Psoas muscle (tissue), 8 donors: ENCODE measurements at places on chromosomes 5 and 9. TPM values are rescaled to one million over a fixed set of nuclear protein-coding genes. Genes with fewer than 3 reads are reported as not detected.

DNA sequence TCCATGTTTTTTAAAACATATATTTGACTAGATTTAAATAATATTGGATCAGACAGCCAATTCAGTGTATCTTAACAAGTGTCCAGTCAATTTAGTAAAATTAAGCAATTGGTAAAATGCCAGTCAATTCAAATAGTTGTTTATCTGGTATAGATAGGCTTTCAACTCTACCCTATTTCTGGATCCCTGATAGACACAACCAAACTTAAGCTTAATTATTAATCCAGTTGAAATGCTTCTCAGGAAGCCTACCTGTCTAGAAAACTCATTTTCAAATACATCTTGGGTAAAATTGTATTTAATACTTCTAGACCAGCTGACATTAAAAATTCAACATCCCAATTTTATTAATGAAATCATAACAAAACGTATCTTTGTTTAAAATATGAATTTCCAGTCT is 710.8 kb upstream of the GRAMD2B start:
- DNase-seq: no peak

- DNase-seq: no peak
Measured at GRCh38 chr9:120014796-120015195, 565.2 kb downstream of the CDK5RAP2 start.

GRCh38 chr9:36169166-36169565 is at the start of gene CCIN:
TSS of gene CCIN (plus strand) at chr9:36169388. CDS start at chr9:36169503, 115 bp downstream.
- DNase-seq: no peak

- DNase-seq: no peak
Measured at GRCh38 chr9:6816581-6816980, 58.8 kb downstream of the KDM4C start.

- DNase-seq: no peak
Measured at GRCh38 chr5:148963664-148964063, 99.2 kb downstream of the SH3TC2 start.

DNA sequence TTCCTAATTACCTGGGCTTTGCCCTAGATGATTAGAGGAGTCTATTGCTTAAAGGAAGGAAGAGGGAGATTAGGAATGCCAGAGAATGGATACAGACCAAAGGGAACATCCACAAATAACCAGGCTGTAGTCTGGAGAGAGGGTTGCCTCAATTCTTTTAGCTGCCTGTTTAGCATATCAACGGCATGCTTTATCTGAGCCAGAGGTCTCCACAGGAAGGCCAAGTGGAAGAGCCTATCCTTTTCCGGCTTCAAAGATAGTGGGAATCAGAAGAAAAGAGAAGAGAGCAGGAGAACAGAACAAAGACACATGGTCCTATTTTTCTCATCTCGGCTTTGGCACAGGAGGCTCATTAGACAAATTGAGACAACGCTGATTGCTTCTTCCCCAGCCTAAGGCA is 142.4 kb downstream of the NMUR2 start:
- DNase-seq: no peak

- DNase-seq: peak; percentile 69
Measured at GRCh38 chr9:86700629-86701028, 246.7 kb downstream of the GAS1 start.

DNA sequence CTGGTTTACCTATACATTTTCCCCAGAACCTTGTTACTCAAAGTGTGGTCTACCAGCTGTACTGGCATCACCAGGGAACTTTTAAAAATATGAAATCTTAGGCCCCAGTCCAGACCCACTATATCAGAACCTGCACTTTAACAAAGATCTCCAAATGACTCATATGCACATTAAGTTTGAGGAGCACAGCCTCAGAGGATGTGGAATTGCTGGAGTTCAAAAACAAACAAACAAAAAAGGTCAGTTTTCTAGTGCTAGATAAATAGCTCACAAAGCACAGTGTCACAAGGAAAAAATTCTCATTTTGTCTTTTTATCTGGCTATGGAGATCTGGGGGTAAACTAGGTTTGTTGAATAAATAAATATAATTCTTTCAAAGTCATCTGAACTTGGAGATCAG is 68.9 kb upstream of the ANKRD55 start:
- DNase-seq: no peak

DNA sequence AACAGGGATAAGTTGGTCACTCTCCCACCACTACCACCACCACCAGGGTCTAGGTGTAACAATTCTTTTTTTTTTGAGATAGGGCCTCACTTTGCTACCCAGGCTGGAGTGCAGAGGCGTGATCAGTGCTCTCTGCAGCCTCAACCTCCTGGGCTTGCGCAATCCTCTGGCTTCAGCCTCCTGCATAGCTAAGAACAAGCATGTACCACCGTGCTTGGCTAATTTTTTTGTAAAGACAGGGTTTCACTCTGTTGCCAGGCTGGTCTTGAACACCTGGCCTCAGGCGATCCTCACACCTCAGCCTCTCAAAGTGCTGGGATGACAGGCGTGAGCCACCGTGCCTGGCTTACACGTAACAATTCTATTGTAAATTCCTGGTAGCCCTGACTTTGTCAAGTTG is 27.5 kb downstream of the CORO2A start:
- DNase-seq: no peak

- no peak for DNase-seq
Measured at GRCh38 chr9:99419070-99419469, 197.0 kb downstream of the SEC61B start.

- DNase-seq: no peak
Measured at GRCh38 chr5:141641634-141642267, 5.0 kb downstream of the RELL2 start.

DNA sequence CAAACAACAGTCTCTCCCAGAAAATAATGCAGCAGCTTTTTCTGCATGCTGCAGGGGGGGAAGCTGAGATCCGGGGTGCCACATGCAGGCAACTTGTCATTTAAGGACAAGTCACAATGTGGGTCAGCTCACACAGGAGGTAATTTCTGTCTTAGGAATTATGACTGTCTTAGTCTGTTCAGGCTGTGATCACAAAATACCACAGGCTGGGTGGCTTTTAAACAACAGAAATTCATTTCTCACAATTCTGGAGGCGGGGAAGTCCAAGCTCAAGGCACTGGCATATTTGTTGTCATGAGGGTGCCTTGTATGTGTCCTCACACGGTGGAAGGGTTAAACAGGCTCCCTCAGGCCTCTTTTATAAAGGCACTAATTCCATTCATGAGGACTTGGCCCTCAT is 127.7 kb downstream of the DIRAS2 start:
- DNase-seq: no peak

DNA sequence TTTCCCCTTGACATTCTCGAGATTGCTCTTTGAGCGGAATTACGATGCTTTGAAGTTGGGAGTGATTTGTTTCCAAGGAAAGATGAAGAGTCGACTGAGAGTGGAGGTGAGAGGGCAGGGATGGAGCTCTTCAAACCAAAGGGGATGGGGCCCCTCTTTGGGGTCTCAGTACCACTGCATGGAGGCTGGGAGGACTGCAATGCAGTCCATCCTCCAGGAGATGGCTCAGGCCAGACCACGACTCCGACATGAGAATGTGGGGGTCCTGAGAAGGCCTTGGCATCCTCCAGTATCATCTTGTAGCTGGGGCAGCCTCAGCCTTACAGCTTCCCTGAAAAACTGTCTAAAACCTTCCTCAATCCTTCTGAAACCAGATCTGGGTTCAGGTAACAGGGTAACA is 51.1 kb upstream of the CDKN2AIPNL start:
- no peak for DNase-seq

DNA sequence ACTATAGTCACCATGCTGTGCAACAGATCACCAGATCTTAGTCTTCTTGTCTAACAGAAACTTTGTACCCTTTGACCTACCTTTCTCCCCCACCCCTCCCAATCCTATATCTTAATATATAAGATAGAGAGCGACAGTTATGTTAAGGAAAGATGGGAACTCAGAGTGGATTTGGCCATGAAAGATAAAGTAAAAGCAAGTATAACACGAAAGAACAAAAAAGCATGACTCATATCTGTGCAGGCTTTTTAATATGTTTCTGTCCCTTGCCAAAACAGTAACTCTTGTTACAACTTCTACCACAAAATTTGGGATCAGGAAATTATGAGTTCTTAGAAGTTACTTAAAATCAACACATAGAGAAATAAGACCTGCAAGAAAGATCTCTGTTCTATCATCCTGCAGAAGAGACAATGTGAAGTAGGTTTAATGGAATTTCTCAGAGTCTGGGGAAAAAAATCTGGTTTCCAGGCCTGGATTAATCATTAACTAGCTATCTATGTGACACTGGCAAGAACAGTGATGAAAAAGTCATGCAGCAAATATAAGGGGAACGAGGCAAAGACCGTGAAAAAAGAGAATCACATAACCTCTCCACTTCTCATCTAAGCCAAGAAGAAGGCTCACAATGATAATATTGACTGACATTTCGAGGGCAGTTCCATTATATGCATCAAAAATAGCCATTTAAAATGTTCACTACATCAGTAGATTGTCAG is 18.6 kb downstream of the BAAT start:
- no peak for DNase-seq

DNA sequence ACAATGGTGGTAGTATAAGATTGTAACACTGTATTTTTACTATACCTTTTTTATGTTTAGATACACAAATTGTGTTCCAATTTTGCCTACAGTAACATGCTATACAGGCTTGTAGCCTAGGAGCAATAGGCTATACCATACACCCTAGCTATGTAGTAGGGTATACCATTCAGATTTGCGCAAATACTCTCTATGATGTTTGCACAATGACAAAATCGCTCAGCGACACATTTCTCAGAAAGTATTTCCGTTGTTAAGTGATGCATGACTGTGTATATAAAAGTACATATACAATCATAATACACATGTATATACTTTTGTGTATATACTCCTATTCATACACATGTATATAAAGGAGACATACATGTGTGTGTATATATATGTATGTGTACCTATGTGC is 34.8 kb downstream of the ENC1 start:
- no peak for DNase-seq

DNA sequence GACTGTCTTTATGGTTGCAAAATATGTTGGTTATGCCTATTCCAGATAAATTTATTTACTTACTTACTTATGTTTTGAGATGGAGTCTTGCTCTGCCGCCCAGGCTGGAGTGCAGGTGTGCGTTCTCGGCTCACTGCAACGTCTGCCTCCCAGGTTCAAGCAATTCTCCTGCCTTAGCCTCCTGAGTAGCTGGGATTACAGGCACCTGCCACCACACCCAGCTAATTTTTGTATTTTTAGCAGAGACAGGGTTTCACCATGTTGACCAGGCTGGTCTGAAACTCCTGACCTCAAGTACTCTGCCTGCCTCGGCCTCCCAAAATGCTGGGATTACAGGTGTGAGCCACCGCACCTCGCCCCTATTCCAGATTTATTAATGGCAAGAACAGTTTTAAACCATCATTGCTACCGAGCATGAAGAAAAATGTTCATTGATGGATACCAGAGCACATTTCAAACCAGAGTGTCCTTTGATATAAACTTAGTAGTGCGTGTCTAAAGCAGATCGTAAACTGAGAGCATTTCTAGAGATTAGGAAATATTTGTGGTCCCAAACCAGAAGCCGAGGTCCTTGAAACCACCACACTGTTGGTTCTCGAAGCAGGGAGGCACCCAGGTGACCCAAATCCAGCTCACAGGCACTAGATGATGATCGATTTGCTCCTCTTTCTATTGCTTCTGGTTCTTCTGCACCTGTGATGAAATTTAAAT is 85.2 kb downstream of the GRAMD2B start:
- DNase-seq: no peak

The JAK2 gene
- 4.6 TPM for polyA plus RNA-seq

The C5orf46 gene
- not detected for polyA plus RNA-seq

The PAEP gene
- not detected for polyA plus RNA-seq

The CFAP77 gene
- polyA plus RNA-seq: not detected

The STK32A gene
- 0.42 TPM for polyA plus RNA-seq

The IL4 gene
- polyA plus RNA-seq: not detected
